ENCODE measurements at places on chromosomes 1 and 21. TPM values are rescaled to one million over a fixed set of nuclear protein-coding genes. Genes with fewer than 3 reads are reported as not detected.
A peak's percentile ranks its signal among the peaks of the same experiment; 100 is the strongest.

- no peak for DNase-seq
Measured at GRCh38 chr21:43304206-43304605, 122.7 kb downstream of the SIK1 start.

GRCh38 chr1:237921306-237921705, 30.6 kb upstream of the ZP4 start:
- DNase-seq: no peak

DNA sequence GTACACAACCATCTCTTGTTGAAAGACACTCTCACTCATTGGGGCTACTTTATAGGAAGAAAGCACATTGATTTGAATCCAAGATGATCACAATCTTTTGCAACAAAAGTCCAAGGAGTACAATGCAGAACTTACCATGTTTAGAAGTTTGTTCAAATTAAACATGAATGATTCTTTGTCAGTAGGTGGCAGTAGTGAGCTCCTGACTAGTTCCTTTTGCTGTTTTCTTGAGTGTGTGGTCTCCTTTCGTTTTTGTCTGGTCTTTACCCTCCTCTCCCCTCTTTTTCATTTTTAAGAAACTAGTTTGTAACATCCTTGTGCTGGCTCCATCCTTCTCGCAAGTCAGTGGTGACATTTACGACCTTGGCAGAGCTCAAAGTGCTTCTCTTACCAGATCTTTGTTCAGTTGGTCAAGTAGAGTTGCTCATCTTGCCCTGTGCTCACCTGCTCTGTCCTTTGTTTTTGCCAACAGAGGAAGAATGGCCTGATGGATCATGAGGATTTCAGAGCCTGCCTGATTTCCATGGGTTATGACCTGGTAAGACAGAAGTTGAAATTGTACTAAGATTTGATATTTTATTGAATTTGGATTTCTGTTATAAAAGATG, 35.7 kb upstream of the MTR start:
- peak; percentile 73 for DNase-seq

- DNase-seq: no peak
Measured at GRCh38 chr1:90748668-90749067, 31.6 kb upstream of the BARHL2 start.

Gene KCND3
- total RNA-seq: 0.09 TPM

Gene WDR26
- total RNA-seq: 52.1 TPM

GRCh38 chr1:51287966-51288365, 42.4 kb downstream of the TTC39A start:
- no peak for DNase-seq

DNA sequence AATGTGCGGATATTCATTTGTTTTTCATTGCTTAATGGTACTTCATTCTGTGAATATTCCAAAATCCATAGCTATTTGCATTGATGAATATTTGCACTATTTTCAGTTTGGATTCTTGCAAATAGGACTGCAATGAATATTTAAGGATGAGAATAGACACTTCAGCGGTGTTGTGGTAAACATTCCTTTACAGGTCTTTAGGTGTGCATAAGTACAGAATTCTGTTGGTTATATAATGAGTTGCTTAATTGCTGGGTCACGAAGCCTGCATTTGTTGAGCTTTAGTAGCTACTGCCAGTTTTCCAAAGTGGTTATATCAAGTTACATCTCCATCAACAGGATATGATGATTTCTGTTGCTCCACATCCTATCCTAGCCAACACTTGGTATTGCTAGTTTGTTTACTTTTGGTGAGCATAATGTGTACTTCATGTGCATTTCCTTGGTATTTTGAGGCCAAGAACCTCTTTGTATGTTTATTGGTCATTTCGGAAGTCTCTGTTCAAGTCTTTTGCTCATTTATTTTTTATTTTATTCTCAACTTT, 64.2 kb upstream of the CYYR1 start:
- no peak for DNase-seq

DNA sequence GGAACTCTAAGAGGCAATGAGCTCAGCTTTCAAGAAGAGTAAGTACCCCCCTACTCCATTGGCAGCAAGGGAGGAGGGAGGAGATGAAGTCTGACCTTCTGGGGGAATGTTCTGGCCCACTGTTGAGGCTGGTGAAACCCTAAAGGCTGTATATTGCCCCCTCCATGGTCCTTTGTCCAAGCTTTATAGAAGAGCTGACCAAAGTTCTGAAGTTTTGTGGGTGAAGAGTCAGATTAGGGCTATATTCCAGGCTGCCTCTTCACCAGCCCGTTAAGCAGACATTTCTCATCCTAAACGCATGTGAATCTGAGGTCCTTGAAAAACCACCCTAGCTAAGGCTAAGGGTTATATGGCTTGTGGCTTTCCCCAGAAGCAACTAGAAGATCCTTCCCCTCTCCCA, 1.4 kb downstream of the C1orf94 start:
- DNase-seq: peak; percentile 13

GRCh38 chr21:29798840-29799239, 141.0 kb downstream of the GRIK1 start:
- no peak for DNase-seq

Gene AUNIP
- total RNA-seq: 17.1 TPM

DNA sequence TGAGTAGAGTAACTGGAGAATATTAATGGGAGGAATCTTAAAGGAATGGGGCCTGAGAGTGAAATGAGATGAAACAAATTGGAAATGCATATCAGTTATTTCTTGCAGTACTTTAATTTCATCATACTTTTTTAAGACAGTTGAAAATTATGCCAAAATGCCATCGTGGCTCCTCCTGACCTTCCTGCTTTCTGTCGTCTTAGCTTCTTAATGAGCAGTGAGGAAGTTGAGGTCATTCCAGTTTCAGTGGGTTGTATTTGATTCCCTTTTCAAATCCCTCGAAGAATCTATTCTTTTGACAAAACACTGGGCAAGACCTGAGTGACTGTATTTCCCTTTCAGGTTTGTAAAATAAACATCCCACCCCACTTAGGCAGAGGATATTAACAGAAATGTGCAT, 134.9 kb upstream of the MAP1LC3C start:
- no peak for DNase-seq

DNA sequence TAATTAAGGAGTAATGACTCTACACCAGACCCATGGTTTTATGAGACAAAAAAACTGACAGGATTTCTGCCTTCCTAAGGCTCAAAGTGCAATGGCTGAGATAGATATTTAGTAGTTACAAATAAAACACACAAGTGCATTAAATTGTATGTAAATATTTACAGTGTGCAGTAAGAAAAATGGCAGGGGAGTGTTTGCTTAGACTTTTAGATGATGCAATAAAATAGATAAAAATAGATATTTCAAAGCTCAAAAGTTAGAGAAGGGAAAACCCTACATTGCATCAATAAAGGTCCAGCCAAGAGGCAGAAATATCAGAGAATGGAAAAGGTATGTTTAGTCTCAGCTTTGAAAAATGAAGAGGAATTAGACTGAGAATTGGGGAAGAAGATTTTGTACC, 226.3 kb upstream of the FGGY start:
- DNase-seq: no peak

Gene ADARB1
- 8.4 TPM for total RNA-seq

DNA sequence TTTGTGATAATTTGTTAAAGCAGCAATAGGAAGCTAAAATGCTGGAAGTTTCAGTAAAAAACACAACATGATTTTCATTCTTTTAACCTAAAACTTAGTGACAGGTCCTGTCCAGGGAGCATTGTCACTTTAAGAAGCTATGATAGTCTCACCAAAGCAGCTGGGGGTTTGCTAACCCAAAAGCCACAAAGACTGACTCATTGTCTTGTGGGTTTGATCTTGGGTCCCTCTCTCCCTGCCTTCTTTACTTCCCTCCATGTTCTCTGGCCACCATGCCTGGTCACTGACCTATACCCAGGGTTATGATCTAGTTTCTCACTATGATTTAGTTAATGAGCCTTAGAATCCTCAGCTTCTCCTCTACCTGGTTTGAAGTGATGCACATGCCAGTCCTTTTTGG, 213.5 kb upstream of the PTGFR start:
- no peak for DNase-seq

Gene ASCL5
- total RNA-seq: not detected

DNA sequence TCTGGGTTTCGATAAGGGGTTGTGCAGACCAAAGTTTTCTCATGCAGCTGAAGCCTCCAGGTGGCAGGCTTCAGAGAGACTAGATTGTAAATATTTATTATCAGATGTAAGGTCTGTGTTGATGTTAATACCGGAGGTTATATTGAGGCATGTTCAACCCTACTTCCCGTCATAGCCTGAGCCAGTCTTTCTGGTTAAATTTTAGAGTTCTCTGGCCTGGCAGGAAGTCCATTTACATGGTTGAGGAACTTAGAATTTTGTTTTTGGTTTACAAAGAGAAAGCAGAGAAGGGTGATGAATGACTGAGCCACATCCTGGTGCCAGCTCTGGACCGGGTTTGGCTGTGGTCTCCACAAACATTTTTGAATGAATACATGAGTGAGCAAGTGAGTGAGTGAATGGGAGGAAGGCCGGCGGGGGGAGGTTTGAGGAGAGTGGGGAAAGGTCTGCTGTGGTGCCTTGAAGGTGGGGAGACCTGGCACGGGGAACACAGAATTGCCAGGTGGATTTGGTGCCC, 218.5 kb downstream of the DISC1 start:
- no peak for DNase-seq
